ENCODE measurements at places on chromosomes 2 and 18.

DNA sequence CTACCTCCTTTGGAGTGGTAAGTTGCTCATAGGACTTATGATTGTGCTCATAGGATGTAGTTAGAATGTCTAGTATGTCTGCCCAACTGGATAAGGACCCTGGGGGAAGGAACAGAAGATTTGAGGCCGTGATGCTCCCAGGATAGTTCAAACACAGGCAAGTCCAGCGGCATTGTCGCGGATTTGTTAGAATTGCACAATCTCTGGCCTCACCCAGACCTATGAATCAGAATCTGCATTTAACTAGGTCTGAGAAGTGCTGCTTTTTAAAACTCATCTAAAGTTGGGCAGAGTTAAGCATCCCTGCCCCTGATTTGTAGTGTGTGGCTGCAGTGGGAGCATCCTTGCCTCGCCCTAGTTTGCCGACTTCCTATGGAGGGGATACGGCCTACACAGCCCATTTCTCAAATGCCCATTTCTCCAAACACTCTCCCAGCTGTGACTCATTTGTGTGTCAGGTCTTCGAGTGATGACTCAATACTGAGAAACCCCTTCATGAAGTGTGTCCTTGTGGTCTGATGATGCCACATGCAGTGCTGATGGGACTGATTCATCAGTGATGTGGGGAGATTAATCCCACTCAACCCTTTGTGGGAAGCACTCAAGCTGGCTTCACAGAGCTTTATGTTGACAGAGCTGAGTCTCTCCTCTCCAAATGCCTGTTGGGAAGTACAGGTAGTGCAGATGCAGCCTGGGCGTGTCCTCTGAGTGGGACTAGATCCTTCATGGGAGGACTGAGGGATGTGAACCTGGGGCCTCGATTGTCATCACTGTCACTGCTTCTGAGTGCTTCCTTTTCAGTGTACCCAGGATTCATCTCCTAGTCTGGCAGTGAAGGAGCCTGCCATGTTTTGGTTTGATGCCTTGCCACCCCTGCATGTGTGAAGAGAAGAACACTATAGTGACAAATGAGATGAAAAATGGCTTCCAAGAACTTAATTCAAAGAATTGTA, 18.7 kb downstream of the SMIM21 start:
- DNase-seq: no peak

GRCh38 chr18:12336887-12337286, 28.8 kb downstream of the TUBB6 start:
- no peak for DNase-seq

- DNase-seq: no peak
Measured at GRCh38 chr18:2536063-2536462, 35.2 kb downstream of the METTL4 start.

DNA sequence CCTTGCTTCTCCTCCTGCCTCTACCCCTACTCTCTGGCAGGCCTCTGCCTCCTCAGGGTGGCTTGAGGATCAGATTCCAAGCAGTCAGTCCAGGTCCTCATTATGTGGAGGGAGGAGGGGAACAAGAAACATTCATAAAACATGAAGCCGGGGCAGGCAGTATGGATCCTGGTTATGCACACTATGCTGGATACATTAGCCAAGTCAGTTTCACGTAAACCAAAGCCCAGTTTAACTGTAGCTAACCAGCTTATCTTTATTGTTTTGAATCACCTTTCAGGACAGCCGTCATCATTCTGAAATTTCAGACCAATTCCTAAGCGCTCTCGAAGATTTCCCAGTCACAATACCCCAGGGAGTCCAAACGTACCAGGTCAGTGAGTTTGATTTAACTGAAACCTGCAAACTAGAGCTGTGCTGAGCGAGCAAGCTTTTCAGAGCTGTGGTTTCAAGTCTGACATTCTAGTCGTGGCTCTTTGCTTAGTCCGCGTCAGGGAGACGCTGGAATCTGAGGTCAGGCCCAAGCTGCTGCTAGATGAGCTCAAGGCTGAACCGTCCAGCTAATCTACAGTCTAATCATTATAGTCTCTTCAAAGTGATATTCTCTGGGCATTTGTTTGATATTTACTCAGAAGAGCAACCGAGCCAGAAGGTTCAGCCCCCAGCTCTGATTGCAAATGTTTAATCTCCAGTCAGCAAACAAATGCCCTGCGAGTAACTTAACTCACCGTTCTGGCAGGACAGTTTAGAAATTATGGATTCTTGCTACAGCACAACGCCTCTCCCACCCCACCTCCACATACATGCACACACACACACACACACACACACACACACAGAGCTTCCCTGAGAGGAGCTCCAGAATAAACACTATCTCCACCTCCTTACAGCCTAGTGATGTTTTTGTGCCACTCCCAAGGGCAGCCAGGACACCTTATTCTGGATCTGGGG, 63.8 kb upstream of the BZW1 start:
- DNase-seq: no peak

DNA sequence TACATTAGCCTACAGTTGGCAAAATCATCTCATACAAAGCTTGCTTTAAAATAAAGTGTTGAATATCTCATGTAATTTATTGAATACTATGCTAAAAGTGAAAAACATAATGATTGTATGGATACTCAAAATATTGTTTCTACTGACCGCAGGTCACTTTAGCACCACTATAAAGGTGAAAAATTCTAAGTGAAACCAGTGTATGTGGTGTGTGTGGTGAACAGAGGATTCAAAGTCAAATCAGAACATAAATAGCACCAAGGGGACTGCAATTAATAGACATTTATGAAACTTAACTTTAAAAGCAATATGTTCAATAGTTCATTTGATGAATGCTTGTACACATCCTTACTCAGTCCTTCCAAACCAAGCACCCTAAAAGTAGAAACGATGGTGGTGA, 145.8 kb downstream of the AKAIN1 start:
- no peak for DNase-seq

DNA sequence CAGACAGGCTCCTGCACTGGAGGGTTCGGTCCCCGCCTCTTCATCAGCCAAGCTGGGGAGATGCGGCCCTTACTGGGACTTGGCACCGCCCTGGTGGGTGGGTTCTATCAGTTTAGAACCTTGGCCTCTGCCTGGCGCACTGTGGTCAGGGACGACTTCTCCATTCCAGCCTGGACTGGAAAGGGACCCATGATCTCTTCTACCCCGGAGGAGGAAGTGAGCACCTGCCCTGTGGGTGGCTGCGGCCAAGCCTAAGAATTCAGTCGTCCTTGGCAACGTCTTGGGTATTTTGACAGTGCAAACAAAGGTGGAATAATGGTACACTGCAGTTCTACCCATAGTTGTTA, 106.9 kb upstream of the CD302 start:
- DNase-seq: no peak

DNA sequence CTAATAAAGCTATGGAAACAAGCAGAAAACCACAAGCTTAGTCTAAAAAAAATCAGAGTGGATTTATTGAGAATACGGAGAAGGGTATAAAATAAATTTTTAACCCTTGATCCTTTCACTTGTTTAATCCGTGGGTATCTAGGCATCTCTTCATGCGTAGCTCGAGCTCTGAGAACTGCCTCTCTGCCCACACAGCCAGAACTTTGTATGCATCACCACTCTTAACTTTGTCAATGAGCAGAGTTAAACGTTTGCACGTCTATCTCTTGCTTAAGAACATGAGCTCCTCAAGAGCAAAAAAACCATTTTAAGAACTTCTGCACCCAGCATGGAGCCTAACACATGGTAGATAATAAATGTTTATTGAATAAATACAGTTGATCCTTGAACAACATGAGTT, 26.9 kb upstream of the TANK start:
- DNase-seq: no peak

DNA sequence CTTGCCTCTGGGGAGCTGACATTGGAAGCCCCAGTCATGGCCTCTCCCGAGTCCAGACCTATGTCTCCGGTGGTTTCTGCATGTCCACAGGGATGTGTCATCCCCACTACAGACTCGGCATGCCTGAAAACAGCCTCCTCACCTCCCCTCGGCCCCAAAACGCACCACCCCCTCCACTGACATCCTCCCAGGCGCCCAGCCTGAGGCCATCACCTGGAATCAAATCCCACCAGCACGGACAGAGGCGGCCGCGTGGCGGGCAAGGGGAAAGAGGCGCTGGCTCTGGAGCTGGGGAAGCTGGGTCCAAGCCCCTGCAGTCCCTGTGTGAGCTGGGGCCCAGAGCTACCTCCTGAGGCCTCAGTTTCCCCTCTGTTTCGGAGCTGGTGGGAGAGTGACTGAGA, 69.9 kb upstream of the SMAD7 start:
- no peak for DNase-seq

- no peak for DNase-seq
Measured at GRCh38 chr2:200483729-200484198, 26.1 kb downstream of the KCTD18 start.

GRCh38 chr2:127811397-127812321, 688 bp upstream of the WDR33 start:
- DNase-seq: no peak

DNA sequence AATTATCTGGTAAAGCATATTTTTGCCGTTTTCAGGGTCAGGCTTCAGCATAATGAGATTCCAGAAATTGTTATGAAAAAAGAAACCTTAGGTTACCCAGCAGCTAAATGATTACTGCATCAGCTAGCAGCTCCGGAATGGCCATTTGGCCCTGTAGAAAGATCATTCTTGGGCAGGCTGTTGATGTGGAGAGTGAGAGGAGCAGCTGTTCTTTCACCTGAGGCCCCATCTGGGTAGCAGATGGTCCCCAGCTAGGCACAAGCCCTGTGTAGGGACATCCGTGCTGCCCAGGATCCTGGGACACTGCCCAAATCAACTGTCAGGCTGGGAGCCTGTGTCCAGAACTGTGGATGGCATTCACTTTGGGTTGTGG, 61.8 kb downstream of the NEDD4L start:
- DNase-seq: no peak

DNA sequence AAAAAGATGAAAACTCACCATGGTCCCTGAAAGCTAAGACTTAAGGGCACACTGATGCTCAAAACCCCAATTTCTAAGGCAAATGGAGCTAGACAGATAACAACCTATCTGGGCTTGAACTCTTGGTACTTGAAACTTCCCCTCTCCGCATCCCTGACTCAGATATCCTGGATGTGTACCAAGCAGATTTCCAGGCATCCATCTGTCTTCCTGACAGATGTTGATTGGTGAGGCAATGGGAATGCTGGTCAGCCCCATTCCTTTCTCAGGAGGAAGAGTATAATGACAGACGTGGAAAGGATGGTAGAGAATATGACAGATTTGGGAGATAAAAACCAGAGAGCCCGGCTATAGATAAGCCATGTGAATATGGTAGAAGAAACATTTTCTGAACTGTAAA, 69.2 kb downstream of the ADD2 start:
- no peak for DNase-seq

- no peak for DNase-seq
Measured at GRCh38 chr2:234467289-234467688, 29.6 kb downstream of the ARL4C start.

DNA sequence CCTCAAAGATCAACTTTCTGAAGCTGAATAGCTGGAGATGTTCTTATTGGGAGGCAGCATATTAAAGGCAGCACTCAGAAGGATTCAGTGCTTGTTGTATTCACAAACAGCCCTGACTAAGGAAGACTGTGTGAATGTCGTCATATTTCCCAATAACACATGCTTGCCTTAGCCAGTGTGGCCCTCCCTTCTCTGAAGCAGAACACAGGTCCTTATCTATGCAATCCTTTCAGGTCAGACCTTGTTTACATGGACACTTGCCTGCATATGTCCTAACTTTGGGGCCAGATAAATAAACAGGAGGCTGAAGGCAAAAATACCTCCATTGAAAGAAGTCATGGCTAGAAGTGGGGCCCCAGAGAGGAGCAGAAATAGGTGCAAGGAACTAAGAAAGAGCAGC, 97.2 kb downstream of the SLC4A3 start:
- no peak for DNase-seq

- DNase-seq: no peak
Measured at GRCh38 chr18:3380384-3380961, 69.5 kb upstream of the TGIF1 start.

DNA sequence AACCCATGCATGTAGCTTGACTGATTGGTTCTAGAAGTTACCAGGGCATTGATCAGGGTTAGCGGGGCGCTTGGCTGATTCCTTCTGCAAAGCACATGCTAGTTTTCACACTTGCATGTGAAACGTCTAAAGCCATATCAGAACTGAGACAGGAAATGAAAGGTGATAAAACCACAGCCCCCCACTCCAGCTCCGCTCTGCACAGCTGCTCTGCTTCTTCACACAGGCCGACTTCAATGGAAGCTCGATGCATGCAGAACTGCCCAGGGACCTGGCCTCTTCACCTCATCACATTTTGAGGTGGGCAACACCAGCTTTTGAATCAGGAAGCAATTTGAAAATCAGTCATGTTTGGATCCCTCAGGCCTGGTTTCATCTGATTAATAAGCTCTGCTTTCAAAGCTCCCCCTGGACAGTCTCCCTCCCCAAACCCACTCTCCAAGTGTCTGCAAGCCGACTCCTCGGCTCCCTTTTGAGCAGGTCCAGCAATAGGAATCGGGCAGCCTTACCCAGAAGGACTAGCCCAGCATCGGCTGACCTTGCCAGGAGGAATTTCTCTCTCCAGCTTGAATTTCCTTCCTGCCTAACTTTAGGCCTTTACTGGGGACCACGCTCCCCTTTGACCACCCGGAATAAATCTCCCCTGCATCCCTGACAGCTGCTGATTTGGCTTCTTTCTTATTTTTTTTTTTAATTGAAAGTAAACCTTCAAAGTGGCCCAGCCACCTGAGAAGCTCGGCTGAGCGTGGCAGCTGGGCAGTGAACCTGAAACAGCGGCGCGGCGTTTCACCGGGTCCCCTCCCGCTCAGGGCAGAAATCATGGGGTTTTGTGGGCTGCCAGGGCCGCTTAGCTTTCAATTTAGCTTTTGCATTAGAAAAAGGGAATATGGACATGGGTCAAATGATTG, 31.7 kb downstream of the HRH4 start:
- no peak for DNase-seq

GRCh38 chr2:55761024-55761423, 67.4 kb upstream of the PNPT1 start:
- DNase-seq: no peak

DNA sequence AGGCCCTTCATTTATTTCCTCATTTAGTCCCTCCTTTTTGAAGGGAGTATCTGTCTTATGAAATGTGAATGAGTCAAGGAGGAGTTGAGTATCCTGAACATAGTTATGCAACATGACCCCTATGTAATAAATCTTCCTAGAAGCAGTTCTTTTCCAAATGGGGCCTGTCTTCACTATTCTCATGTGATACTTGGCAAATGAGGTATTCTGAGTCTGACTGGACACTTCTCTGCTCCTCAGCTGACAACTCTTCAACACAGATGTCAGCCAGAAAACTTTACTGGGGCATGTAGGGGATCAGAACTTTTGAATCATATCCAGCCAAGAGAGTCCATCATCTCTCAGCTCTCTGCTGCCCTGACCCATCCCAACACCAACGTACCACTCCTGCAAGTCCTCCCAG, 291.6 kb downstream of the ZNF385B start:
- DNase-seq: no peak

Measured in activated naive CD4-positive, alpha-beta T cell (primary cell).